ENCODE measurements at places on chromosomes 7 and 10.

DNA sequence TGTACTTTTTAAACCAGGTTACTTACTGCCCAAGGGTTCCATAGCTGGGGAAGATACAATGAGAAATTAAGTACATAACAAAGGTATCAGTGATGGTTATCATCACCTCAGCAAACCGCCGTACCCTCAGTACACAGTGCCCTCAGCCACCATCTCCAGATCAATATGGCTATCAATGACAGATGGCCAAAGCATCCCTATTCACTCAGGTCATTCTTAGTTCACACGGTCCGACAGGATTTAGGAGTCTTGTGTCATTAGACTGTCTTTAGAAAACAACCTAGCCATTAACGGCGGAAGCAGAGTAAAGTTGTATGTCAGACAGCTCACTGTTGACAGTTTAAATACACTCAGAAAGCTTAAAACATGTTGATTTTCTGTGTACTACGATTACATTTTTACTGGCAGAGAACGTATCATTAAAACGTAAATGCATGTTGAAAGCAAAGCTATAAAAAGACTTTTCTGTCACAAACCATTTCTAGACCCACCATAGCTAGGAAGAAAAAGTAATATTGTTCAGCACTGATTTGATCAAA lies 106.9 kb downstream of the HOXA1 start:
- no peak for DNase-seq

GRCh38 chr10:129207297-129207696 lies 259.7 kb upstream of the MGMT start:
- no peak for DNase-seq

DNA sequence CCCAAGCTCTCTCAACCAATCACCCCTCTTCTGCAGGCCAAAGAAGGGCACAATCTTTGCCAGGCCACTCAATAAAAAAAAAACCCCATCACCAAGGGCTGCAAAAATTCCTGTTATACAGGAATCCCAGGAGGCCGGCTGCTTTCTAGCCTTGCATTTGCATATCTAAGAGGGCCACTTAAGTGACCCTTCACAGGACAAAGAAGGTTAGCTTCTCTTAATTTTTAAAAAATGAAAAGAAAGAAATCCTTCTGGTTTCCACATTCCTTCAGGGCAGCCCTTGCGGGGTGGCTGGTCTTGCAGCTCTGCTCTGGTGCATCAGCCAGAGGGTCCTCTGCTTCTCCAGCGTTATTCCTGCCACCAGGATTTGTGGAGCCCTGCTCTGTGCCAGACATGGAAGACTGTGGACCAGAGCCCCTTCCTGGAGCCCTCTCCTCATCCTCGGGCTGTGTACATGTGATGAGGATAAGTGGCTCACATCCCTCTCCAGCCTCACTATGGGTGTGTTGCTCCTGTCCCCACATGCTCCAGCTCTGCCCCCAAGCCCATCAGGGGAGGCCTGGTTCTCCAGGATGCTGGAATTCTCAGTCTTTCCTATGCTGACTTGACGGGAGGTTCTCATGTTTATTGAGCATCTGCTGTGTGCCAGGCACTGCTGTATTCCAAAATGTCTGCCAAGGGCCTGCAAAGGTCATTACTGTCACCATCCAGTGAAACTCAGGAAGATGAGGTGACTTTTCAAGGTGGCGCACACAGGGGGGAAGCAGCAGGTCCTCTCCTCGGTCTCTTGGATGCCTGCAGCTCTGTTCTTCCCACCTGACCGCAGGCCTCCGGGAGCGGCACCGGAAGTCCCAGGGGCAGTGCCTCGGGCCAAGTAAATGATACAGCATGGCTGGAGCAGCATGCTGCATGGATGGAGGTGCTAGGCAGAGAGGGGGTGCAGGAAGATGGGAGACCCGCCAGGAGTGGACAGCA lies 67.7 kb downstream of the ARHGAP22 start:
- no peak for DNase-seq

- no peak for DNase-seq
These were observed 108.7 kb downstream of the ETV1 start for GRCh38 chr7:13880789-13881188.

- DNase-seq: peak; percentile 87
These were observed 302.6 kb downstream of the KLF6 start for GRCh38 chr10:3482200-3482993.

DNA sequence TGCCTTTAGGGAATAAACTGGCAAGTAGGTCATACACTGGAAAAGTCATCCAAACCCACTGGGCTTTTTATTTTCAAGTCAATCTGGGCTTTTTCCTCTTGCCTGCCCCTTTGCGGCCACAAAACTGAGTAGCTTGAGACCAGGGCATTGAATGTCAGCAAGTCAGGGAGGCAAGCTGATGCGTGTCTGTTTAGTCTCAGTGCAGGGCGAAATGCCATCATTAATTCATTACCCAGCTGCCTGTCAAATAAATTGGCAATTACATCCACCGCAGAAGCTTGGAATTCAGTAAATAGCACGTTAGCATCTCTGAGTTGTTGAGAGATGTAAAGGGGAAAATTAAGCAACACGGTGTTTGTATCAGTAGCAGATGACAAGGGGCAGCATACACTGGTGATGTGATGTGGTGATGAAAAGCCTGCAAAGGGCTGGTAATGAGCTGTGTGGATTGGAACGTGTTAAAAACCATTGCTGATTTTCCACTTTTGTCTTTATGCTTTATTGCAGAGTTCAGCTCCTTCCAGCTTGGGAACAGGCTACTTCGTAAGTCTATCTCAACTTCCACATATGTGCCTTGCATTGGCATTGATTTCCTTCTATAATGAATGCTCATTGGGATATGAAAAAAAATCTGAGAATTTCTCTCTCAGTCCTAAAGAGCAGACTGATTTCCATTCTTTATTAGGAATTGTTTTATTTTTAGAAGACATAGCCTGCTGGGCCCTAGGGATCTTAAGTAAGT lies 535.9 kb downstream of the AUTS2 start:
- DNase-seq: no peak

- no peak for DNase-seq
These were observed 218.6 kb upstream of the INHBA start for GRCh38 chr7:41921453-41921981.

GRCh38 chr10:93513091-93513490 lies 16.7 kb downstream of the CEP55 start:
- no peak for DNase-seq

DNA sequence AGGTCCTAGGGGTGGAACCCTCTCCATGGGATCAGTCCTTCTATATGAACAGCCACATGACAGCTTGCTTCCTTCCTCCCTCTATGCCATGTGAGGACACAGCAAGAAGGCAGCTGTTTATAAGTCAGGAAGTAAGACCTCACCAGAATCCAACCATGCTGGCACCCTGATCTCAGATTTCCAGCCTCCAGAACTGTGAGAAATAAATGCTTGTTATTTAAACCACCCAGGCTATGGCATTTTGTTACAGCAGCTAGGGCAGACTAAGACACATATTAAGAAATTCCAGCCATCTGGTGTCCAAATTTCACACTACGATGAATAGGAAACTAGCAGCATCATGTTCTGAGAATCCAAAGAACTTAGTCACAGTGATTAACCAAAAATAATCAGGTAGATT lies 140.1 kb downstream of the ZFAND4 start:
- no peak for DNase-seq

- DNase-seq: no peak
These were observed 31.0 kb downstream of the SBDS start for GRCh38 chr7:66964411-66964810.

DNA sequence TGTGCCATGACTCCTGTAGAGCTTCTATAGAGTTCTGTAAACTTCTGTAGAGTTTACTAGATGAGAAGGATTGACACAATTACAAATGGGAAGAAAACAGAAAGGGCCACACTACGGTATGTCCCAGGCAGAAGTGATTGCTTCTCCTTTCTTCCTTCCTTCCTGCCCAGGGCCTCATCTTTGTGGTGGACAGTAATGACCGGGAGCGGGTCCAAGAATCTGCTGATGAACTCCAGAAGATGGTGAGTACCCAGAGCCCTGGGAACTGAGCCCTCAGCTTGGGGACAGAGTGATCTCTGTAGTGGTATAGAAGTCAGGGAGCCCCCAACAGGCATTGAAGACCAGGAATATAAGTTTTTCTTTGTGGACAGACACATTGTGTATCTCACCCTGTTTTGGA lies 1.7 kb downstream of the ARF5 start:
- DNase-seq: no peak

- DNase-seq: no peak
These were observed 119.1 kb downstream of the NRBF2 start for GRCh38 chr10:63252095-63252762.

DNA sequence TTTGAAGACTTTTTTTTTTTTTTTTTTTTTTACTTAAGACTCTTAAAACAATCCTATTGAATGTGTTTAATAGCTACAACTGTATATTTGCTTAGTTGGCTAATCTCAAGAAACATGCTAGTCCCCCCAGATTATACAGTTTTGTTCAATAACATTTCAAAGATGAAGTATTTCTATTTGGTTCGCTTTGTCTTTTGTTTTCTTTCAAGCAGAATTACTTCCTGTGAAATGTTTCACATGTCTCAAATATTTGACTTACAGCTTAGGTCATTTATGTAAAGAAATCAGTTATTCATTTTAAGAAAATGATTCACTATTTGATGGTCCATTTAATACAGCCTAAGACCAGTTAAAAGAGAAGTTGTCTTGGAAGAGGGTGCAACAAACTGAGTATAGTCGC lies 12.8 kb upstream of the LAMB1 start:
- no peak for DNase-seq

- DNase-seq: no peak
These were observed 21.0 kb downstream of the CDK6 start for GRCh38 chr7:92815412-92815811.

GRCh38 chr7:380711-381210 lies 90.8 kb downstream of the FOXL3 start:
- DNase-seq: no peak

DNA sequence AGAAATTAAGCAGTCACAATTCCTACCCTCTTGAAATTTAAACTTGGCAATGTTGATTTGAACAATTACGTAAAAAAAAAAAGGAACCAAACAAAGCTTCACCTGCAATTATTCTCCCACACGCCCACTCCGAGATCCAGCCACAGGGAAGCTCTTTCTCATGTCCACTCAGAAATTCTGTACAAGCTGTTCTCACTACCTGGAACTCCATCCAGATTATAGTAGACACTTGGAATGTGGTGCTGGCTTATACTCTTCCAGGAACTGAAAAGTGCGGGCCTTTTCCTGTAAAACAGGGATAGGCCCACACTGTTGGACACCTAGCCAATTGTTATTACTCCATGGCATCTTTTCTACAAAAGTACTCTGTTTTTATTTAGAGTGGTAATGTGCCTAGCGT lies 20.3 kb upstream of the TOMM7 start:
- no peak for DNase-seq

DNA sequence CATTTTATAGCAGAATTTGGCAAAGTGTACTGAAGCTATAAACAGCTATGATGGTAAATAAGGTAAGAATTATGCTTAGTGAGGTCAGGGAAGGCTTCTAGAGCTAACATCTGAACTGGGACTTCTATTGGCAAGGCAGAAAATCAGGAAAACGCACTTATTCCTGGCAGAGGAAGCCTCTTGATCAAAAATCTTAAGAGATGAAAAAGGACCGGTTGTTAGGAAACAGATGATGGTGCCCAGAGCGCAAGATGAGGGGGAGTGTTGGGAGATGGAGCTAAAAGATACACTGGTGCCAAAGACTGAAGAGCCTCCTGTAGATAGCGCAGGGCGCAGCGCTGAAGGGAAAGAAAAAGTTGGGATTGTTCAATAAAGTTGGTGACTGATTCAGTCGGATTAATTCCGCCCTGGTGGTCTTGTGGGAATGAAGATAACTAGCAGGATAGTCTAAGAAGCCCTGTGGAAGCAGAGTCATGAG lies 550 bp upstream of the CALU start:
- DNase-seq: no peak

DNA sequence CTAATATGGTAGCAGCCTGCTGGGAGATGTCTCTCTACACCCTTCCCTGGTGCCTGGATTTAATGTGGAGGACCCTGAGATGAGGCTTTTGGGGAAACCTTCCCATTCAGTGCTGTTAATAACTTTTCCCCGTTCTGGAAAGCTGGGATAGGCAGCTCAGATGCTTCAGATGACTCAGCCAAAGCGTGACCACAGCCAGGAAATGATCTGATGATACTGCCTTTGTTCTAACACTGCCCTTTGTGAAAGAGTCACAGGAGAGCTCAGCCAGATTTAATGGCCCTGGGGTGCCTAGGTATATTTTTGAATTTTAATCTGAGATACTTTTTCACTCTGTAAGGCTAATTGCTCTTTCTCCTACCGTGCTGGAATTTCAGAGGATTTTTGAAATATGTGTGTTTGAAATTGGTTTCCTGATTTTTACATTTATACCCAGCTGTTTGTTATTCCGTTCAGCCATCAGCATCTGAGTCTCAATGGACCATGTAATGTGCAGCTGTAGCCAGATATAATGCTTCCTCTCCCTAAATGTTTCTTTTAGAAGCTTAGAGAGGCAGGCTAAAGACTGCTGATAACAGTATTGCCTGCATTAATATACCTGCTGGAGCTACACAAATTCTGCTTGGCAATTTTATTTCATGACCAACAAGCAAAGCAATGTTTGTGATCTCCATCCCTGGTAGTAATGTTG lies 17.8 kb downstream of the CELF2 start:
- no peak for DNase-seq

DNA sequence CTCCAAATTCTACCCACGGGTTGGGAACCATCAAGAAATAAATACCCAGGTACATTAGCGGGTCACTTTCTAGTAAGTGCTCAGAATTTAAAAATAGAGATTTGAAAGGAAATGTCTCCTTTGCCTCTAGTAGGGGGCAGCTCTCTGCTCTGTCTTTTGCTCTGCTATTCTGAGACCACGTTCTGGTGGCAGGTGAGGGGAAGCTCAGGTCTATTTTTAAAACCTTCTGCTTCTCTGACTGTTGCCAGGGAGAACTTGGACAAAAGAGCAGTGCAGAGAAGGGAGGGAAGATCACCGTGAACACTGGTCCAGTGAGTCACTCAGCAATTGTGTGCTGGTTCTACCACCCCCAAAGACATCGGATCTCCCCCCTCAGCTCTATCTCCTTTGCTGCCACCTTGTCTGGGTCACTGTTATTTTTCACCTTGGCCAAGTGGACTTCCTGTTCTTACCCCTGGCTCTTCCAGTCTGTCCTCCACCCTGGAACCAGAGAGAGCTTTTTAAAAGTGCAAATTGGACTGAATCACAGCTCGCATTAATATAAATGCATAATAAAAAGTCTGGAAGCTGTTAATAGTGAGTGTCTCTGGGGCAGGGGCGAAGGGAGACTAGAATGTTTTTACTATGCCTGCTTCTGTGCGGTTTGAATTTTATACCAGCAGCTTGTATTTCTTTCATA lies 72.4 kb upstream of the LOXL4 start:
- no peak for DNase-seq

GRCh38 chr10:101784558-101784957 lies 1.3 kb upstream of the NPM3 start:
- no peak for DNase-seq

- no peak for DNase-seq
These were observed 172.0 kb upstream of the ZNF32 start for GRCh38 chr10:43820663-43821062.

Measured in Caco-2 (cell line).